ENCODE measurements at places on chromosomes 11 and 22.

DNA sequence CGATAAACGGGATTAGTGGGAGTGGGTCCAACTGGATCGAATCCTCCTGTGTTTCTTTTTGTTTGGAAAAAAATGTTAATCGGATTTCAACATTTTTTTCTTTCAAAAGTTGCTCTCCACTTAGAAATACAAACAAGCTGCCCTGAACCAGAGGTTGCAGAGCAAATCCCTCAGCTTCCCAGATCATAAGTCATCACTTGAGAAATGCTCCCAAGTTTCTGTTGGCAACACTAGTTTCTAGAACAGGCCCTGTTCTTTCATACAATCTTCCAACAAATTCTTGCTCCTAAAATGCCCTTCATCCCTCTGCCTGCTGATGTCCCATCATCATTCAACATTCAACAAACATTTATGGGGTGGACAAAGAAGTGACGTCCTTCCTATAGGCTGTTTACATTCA lies 1.3 kb upstream of the MLC1 start:
- no peak for DNase-seq

DNA sequence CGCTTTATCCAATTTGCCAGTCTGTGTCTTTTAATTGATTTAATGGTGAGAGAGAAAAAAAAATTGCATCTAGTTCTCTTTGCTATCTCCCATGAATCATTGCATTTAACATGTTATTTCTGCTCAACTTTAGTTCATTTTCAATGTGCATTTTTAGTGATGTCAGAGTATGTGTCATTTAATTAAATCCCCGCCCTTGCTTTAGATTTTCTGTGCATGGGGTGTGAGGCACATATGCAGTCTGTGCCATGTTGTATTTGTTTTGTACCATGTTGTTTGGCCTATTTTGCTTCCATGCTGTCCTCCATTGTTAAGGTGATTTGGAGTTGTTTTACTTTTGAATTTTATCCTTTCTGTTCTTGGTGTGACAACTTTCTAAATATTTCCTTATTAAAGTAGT lies 8.3 kb upstream of the NCR3LG1 start:
- DNase-seq: no peak

DNA sequence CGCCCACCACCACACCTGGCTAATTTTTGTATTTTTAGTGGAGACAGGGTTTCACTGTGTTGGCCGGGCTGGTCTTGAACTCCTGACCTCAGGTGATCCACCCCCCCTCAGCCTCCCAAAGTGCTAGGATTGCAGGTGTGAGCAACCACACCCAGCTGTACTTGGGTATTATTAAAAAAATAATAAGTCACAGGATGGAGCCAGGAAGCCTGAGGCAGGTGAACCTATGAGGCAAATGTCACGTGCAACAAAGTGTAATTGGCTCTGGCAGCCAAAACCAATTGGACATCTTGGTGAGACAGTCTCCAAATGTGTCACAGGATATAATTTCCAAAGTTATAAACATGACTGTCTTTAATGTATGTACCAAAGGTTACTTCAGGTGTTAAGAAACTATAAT lies 24.0 kb upstream of the MALAT1 start:
- DNase-seq: no peak

DNA sequence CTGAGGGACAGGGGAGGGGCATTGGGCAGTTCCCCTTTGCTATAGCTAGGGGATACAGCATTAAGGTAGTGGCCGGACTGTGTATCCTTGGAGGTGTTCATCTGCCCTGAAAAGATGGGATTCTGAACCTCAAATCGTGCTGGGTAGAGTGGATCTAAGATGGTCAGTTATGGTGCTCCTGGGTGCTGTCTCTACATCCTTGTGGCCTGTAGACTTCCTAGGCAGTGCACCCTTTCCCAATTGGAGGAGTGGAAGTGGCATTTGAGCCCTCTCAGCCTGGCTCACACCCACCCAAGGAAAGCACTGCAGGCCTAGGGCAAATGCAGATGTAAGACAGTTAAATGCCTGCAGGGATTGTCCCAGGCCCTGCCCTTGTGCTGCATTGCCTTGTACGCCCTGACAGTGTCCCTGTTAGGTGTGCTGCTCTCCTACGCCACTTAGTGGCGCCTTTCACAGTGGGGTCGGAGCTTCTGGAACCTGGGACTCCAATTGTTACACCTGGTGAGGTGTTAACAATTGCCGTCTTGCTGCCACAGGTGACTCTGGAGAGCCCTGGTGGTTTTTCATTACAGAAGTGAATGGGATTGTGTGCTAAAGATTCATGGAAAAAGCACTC lies 35.0 kb downstream of the PPFIBP2 start:
- peak; percentile 32 for DNase-seq

- DNase-seq: no peak
Measured at GRCh38 chr22:39130892-39131855, 21.3 kb downstream of the CBX7 start.

DNA sequence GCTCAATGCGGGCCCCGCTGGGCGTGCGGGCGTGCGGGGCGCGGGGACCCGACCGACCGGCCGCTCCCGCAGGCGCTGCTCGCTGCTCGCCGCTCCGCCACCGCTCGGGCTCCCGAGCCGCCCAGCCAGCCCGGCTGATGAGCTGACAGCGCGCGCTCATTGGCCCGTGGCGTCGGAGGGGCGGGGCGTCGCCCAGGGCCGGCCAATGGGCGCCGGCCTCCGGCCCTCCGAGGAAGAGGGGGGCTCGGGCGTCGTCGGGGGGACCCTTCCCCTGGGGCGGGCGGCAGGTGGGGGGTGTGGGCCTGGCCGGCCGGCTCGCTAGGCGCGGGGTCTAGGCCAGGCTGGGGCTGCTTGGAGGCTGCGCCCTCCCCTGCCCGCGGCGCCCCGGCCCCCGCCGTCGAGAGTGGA lies at the start of gene SCUBE1:
Gene SCUBE1 (minus strand): TSS at position 111 of the 408 bp plus-strand sequence. CDS start 111 bp downstream, outside the sequence.
- DNase-seq: peak; percentile 67

DNA sequence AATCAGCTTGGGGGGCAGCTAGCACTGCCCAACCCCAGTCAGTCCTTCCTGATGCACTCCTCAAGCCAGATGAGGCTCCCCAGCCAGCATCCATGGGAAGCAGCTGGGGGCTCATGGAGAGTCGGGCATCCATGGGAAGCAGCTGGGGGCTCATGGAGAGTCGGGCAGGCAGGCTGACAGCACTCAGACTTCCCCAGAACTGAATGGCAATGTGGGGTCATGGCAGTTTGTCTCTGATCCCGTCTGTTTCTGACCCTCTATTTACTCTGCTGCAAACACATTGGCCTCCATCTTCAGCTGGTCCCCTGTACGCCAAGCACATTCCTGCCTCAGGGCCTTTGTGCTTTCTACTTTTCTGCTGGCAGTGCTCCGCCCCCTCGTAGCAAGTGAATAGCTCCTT lies 314.8 kb downstream of the NTM start:
- DNase-seq: no peak

- peak; percentile 79 for DNase-seq
Measured at GRCh38 chr11:66418168-66418985, 2.5 kb upstream of the NPAS4 start.

- no peak for DNase-seq
Measured at GRCh38 chr11:210803-211180, 3.3 kb downstream of the RIC8A start.

- no peak for DNase-seq
Measured at GRCh38 chr11:35118906-35119305, 20.1 kb upstream of the CD44 start.

- no peak for DNase-seq
Measured at GRCh38 chr11:66003291-66003690, 988 bp downstream of the BANF1 start.

- DNase-seq: no peak
Measured at GRCh38 chr11:130762638-130763037, 153.6 kb downstream of the SNX19 start.

GRCh38 chr22:45533703-45534102 lies 31.0 kb downstream of the FBLN1 start:
- no peak for DNase-seq

DNA sequence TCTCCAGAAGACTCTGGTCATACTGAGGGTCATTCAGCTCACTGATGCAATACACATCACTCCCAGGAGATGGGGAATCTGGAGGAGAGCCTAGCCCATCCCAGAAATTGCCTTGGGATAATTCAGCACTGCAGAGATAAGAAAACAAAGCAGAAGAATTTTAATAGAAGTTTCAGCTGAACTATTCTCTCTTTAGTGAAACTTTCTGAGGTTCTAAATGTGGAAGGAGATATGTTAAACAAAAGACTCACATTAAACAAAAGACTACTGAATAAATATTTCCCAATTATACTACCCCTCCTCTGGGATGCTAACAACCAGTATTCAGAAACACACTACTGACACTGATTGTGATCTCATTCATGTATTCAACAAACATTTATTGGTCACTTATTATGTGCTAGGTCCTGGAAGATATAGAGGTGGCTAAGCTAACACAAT lies 47.8 kb downstream of the C2CD3 start:
- DNase-seq: no peak

DNA sequence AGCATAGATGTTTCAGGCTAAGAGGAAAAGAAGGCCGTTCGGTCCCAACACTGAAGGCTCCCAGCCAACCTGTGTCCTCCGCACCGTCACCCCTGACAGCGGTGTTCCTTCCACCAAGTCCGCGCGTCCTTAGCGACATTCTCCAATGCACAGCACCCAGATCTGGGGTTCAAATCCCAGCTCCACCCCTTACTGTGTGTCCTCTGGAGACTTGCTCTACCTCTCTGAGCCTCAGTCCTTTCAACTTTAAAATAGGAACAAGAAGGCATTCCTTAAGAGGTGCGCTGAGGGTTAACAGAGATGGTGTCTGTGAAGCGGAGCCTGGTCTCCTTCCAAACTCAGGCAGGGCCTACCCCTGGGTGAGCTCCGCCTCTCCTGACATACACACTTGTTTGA lies 224.0 kb downstream of the MN1 start:
- DNase-seq: no peak

DNA sequence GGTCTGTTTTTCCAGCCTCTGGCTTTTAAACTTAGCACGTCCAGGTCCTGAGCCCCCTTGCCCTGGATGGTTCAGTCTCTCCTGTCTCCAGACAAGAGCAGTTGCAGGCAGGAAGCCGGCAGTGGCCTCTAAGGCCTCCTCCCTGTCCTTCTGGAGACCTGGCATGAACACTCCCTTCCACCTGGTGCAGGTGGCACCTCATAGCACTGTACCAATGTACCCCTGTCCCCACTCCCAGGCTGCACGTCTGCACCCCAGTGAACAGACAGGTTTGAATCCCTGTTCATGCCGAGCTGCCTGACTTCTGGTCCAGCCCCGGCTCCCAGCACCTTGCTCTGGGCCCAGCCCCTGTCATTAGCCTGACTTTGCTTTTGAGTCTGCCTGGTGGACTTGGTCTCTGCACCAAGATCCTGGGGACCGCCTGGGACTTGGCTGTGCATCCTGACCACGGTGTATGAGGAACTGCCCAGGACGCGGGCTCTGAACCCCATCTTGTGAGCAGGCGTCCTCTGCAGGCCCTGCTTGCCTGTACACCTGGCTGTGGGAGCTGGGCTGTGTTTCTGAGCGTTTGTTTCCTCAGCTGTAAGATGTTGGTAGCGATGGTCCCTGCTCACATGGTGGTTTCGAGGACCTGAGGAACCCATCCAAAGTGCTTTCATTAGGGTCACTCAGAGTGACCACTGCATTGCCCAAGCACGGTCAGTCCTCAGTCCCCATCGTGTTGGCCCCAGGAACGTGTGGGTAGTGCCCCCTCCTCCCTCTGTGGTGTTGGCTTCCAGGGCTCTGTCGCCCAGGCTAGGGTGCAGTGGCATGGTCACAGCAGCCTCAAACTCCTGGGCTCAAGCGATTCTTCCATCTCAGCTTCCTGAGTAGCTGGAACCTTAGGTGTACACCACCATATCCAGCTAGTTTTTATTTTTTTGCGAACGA lies 75.0 kb upstream of the SHANK2 start:
- no peak for DNase-seq

DNA sequence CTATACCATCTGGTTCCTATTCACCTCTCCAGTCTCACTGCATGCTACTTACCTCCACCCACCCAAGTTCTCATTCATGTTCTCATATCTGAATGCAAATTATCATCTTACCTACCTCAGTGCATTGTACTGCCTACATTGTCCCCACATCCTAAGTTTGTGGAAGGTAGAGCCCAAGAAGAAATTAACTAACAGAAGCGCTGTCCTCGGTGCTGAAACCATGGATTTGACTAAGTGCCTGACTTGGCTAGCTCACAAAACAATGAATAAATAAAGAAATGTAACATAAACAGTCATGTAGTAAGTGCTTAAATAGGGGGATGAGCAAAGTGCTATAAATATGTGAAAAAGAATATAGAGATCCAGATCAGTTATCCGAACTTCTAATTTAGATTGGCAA lies 63.2 kb downstream of the GRIA4 start:
- DNase-seq: no peak

DNA sequence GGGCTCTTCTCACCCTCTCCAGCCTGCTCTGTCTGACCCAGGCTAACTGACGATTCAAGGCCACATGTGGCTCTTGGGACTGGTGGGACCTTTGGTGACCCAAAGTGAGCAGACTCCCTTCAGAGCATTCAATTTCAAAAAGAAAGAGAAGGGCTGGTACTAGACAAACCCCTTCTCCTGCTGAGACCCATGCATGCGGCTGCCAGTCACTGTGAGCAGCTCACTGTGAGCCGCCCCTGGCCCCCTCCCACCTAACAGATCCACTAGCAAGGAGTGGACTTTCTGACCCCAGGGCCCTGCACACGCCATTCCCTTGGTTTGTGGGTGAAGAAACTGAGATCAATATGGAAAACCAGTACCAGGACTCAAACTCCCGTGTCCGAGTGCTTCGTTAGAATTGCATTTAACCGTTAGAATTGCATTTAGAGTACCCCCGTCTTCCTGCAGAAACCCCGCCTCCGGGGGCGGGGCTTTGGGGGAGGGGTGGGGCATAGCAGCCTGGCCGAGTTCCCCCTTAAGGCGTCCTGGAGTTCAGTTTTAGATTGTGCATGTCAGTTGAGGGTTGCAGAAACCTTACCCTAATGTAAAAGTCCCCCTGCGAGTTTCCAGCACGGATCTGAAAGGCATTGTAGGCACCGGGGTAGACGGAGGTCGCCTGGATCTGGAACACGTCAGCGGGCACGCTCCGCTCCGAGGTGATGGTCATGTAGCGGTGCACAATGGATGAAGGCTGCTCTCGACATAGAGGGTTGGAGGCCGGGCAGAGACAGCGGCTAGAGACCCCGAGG lies 5.1 kb downstream of the EFEMP2 start:
- no peak for DNase-seq

GRCh38 chr22:25650833-25651232 lies 86.4 kb downstream of the GRK3 start:
- no peak for DNase-seq

GRCh38 chr11:61688365-61689163 lies 8.4 kb downstream of the DAGLA start:
- no peak for DNase-seq

- DNase-seq: no peak
Measured at GRCh38 chr11:129739339-129739738, 76.3 kb upstream of the TMEM45B start.

DNA sequence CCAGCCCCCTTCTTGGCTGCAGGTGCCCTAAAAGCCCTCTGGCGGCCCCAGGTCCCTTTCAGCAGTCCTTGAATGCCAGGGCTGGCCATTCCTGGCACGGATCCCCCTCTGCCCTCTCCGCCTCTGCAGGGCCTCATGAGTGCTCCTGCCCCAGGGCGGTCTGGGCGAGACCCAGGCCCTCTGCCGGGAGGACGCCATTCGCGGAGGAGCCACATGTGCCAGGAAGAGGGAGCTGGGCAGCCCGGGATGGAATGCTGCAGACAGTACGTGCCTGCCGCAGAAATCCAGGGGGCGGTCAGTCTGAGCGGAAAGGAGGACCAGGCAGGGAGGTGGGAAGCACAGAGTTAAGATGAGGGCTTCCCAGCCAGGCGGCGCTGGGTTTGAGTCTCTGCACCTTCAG lies 2.8 kb downstream of the CABP7 start:
- no peak for DNase-seq

Measured in stimulated activated CD4-positive, alpha-beta T cell treated with anti-CD3 and anti-CD28 coated beads, Interleukin-2, amount 100 ng/mL, for 24 hours (primary cell).